ENCODE measurements at places on chromosomes 6 and 20. TPM values are rescaled to one million over a fixed set of nuclear protein-coding genes. Genes with fewer than 3 reads are reported as not detected.

GRCh38 chr6:11210386-11211138, 21.9 kb downstream of the NEDD9 start:
- no peak overlapping the region for H3K4me3 ChIP-seq
- no peak for DNase-seq
- H3K27ac ChIP-seq: peak overlapping the region; percentile 54
- peaks cover 99% of the 10 kb centered on the region for H3K4me1 ChIP-seq
- no peaks in the 10 kb centered on the region for H3K27me3 ChIP-seq

DNA sequence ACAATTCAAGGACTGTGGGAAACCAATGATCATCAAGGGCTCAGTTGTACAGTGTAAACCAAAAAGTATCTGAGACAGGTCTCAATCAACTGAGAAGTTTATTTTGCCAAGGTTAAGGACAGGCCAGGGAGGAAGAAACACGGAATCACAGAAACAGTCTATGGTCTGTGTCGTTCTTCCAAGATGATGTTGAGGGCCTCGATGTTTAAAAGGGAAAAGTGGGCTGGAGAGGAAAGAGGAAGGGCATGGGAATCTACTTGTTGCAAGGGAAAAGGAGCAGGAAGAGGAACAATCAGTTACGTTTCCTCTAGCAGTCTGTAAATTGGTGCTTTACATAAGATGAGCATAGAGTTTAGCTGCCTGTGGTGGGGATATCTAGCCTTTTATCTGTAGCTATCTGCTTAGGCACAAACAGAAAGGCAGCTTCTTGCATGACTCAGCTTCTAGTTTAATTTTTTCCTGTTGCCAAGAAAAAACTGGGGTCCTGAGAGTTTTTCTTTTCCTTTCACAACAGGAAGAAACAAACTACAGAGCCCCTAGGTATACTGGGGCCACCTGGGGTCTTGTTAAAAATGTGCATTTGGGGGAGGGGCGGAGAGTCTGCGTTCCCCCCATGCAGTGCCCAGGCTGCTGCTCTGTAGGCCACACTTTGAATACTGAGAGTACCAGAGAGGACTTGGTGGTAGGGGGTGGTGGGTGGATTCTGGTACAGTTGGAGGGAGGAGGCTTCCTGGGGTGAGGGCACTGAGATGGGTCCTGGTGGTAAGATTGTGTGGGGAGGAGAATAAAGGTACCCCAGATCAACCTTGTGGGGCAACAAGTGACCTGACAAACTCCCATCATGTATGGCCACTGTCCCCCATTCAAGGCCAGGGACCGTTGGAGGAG, 35.3 kb upstream of the EZR start:
- no peaks in the 10 kb centered on the region for H3K27me3 ChIP-seq
- no peak for DNase-seq
- no peaks in the 10 kb centered on the region for H3K36me3 ChIP-seq
- peak overlapping the region; percentile 87 for H3K27ac ChIP-seq

The PTK6 gene
- total RNA-seq: 4.2 TPM

- H3K27me3 ChIP-seq: no peaks in the 10 kb centered on the region
- H3K4me3 ChIP-seq: no peak overlapping the region
- H3K36me3 ChIP-seq: no peaks in the 10 kb centered on the region
- H3K4me1 ChIP-seq: no peaks in the 10 kb centered on the region
- no peak overlapping the region for H3K27ac ChIP-seq
Measured at GRCh38 chr6:15036690-15037245, 209.1 kb upstream of the JARID2 start.

DNA sequence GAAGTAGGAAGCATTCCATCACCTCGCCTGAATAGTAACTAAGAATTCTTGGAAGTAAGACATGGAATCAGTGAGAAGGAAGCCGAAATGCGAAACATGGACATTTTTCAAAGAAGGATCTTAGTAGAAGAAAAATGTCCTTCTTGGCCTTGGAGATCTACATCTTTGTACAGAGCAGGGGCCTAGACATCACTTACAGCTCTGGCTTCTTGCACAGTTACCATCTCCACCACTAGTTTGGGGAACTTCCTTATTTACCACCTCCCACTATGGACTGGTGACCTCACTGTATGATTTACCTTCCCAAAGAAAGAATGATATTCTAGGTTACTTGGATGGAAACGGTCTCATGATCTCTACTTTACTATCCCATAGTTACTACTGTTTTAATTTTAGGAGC, 15.7 kb downstream of the CASS4 start:
- peaks cover 69% of the 10 kb centered on the region for H3K4me1 ChIP-seq
- peaks cover 4% of the 10 kb centered on the region for H3K36me3 ChIP-seq
- DNase-seq: no peak
- no peaks in the 10 kb centered on the region for H3K27me3 ChIP-seq
- peak overlapping the region; percentile 7 for H3K27ac ChIP-seq

The HUS1B gene
- total RNA-seq: 1.1 TPM

The FHL5 gene
- 23.7 TPM for total RNA-seq

GRCh38 chr6:101578306-101578705, 184.8 kb downstream of the GRIK2 start:
- no peak overlapping the region for H3K4me3 ChIP-seq
- no peak overlapping the region for H3K27ac ChIP-seq
- no peaks in the 10 kb centered on the region for H3K27me3 ChIP-seq
- no peak for DNase-seq
- H3K36me3 ChIP-seq: no peaks in the 10 kb centered on the region

- H3K36me3 ChIP-seq: no peaks in the 10 kb centered on the region
- no peaks in the 10 kb centered on the region for H3K27me3 ChIP-seq
- H3K27ac ChIP-seq: no peak overlapping the region
- DNase-seq: no peak
Measured at GRCh38 chr6:113377362-113377942, 479.7 kb upstream of the MARCKS start.

The SYNCRIP gene
- 78.7 TPM for total RNA-seq

DNA sequence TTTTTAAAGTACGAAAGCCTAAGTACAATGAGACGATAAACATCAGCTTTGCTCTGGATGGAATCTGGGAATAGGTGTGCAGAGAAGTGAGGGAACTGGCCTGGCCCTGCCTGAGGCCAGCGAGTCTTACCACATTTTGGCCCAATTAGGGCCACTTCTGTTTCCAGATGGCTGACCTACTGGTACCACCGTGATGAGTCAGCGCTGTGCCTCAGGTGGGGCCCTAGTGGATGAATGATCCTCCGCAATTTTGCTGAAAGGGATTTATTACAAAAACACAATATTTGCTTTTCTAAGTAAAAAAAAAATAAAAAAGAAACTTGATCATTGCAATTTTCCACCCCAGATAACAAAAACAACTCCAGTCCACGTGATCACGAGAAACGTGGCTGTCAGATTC, 22.5 kb downstream of the INSM1 start:
- no peaks in the 10 kb centered on the region for H3K4me1 ChIP-seq
- H3K27ac ChIP-seq: no peak overlapping the region
- DNase-seq: no peak
- H3K4me3 ChIP-seq: no peak overlapping the region

- H3K4me1 ChIP-seq: peaks cover 7% of the 10 kb centered on the region
- DNase-seq: no peak
Measured at GRCh38 chr20:47585087-47585747, 83.5 kb downstream of the NCOA3 start.

DNA sequence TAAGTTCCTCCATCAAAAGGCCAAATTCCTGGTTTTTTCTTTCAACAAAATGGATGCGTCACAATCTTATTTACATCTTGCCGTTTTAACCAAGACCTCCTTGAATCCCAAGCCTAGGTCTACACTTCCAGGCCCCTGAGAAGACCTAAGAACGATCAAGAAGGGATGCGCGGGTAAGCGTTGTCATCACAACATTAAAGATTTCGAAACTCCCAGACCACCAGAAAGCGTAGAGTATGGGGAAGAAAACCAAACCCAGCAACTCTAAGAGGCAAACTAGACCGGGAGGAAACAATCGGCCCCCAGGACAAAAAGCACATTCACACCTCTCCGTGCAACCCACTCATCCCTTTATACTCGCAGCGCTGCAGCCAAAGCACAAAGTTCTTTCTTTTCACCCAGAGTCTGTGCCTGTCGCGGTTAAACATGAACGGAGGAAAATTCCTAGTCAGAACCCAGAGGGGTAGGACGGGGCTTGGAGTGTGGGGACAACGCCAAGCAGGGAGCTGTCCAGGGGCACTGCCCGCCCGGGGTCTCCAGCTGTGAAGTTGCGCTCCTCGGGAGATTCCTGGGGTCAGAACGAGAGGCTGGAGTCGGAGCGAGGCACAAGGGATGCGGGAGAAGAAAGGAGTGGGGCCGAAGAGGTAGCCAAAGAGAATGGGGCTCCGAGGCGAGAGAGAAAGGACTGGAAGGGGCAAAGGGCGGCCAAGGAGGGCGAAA, 725 bp downstream of the OSER1 start:
- H3K27ac ChIP-seq: peak overlapping the region; percentile 95
- H3K4me3 ChIP-seq: peak overlapping the region; percentile 89
- DNase-seq: no peak

GRCh38 chr20:31440012-31440659, at the start of gene DEFB123:
TSS of gene DEFB123 (plus strand) at chr20:31440632. CDS start at chr20:31440699, 67 bp downstream.
- DNase-seq: no peak
- no peaks in the 10 kb centered on the region for H3K4me1 ChIP-seq
- H3K36me3 ChIP-seq: no peaks in the 10 kb centered on the region
- H3K4me3 ChIP-seq: no peak within 1 kb of the TSS

GRCh38 chr6:40417031-40417430, 170.1 kb downstream of the LRFN2 start:
- H3K27ac ChIP-seq: no peak overlapping the region
- H3K4me1 ChIP-seq: no peaks in the 10 kb centered on the region
- H3K27me3 ChIP-seq: peaks cover 4% of the 10 kb centered on the region
- H3K4me3 ChIP-seq: no peak overlapping the region

DNA sequence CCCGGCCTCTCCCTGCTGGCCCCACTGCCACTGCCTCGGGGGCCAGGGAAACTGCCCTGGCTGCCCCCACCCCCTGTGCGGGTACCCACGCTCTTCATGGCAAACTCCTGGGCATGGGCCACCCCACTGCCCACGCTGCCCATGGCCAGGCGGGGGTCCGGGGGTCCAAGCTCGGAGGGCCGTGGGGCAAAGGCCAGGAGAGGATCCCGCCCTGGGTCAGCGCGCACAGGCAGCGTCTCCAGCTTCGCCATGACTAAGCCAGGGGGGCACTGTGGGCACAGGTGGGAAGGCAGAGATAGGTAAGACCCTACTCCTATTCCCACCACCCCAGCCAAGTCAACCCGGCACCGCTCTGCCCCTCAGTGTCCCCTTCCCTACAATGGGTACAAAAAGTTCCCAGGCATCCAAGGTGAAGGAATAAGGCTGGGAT, 6.4 kb downstream of the LZTS3 start:
- no peaks in the 10 kb centered on the region for H3K36me3 ChIP-seq
- H3K27me3 ChIP-seq: peaks cover 7% of the 10 kb centered on the region
- no peak overlapping the region for H3K4me3 ChIP-seq

DNA sequence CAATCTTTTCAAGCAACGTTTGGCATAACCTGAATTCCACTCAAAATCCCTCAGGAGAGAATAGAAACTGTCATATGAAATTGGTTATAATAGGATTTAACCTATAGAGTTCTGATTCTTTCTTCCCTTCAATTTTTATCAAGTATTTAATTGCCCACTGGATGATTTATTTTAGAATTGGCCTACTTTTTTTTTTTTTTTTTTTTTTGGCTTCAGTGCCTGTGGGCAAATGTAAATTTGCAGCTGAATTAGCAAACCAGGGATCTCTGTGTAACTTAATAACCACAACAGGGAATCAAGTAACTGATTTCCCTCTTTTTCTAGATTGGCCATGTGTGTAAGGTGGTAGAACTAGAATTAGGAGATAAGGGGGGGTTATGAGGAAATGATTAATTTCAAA, 157.0 kb downstream of the SOX4 start:
- no peak overlapping the region for H3K4me3 ChIP-seq
- DNase-seq: no peak
- H3K27me3 ChIP-seq: no peaks in the 10 kb centered on the region
- no peak overlapping the region for H3K27ac ChIP-seq
- peaks cover 20% of the 10 kb centered on the region for H3K4me1 ChIP-seq

The PROKR2 gene
- total RNA-seq: not detected

DNA sequence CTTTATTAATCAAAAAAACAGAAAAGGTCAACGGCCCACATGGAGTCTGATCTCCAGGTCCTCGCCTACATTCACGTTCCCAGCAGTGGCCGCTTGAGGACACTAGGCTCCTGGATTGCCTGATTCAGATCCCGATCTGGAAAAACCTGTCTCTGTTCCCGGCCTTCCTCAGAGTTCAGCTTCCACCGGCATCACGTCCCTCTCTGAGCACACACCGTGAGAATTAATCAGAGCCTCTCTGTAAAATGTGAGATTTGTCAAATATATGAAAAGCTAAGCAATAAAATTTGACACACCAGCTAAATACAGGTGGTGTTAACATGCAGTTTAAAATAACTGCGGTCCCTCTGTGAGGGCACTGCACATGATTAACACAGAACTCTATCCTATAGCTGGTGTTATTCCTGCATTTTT, 122.8 kb upstream of the COL21A1 start:
- DNase-seq: peak; percentile 51
- H3K27ac ChIP-seq: peak overlapping the region; percentile 72

The CCN6 gene
- total RNA-seq: not detected

GRCh38 chr20:56629464-56630085, 469 bp downstream of the TFAP2C start:
- peak overlapping the region; percentile 64 for H3K4me3 ChIP-seq
- no peaks in the 10 kb centered on the region for H3K36me3 ChIP-seq
- no peak for DNase-seq
- peak overlapping the region; percentile 79 for H3K27ac ChIP-seq

The GLP1R gene
- 0.35 TPM for total RNA-seq

- H3K4me1 ChIP-seq: peaks cover 22% of the 10 kb centered on the region
- H3K27ac ChIP-seq: peak overlapping the region; percentile 93
Measured at GRCh38 chr6:122790423-122791309, 1.6 kb downstream of the SMPDL3A start.

- H3K27ac ChIP-seq: no peak overlapping the region
- H3K4me1 ChIP-seq: no peaks in the 10 kb centered on the region
- H3K27me3 ChIP-seq: no peaks in the 10 kb centered on the region
- H3K36me3 ChIP-seq: no peaks in the 10 kb centered on the region
Measured at GRCh38 chr6:150915880-150916265, 50.4 kb downstream of the MTHFD1L start.

GRCh38 chr6:157534134-157534871, 153.3 kb downstream of the ZDHHC14 start:
- H3K27me3 ChIP-seq: no peaks in the 10 kb centered on the region
- DNase-seq: no peak
- no peak overlapping the region for H3K27ac ChIP-seq
- no peaks in the 10 kb centered on the region for H3K36me3 ChIP-seq
- H3K4me1 ChIP-seq: peaks cover 37% of the 10 kb centered on the region

Data from lower lobe of right lung (tissue), 2 donors.